ENCODE measurements at places on chromosomes 2 and 18.

- no peak for DNase-seq
Measured at GRCh38 chr2:162926501-162926900, 87.9 kb upstream of the KCNH7 start.

DNA sequence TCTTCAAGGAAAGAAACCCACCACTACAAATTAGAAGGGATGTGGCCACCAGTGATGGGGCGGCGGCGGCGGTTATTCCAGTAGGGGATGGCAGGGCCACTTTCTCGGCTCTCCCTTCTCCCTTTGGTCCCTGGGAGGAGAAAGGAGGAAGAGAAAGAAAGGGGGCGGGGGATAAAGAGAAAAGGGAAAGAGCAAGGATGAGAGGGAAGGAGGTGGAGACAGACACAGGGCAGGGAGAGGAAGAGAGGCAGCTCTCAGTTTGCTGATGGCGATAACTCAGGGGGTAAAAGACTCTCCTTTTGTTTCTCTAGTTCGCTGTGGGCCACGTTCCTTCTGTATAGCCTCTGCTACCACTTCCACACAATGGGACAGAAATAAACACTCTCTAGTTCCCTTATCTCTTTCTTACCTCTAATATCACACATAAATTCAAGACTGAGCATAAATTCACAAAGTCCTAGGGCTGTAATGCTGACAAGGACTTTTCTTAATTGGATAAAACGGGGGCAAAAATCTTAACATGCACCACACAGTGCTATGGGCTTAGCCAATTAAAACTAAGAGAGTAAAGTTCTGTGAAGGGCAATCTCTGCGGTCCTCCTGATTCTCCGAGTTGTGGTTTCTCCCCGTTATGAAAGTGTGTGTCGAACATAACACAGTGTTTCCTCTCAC is 14.6 kb downstream of the SFT2D3 start:
- DNase-seq, result no peak

GRCh38 chr2:140891614-140892212 is 1239.1 kb downstream of the LRP1B start:
- no peak for DNase-seq

- no peak for DNase-seq
Measured at GRCh38 chr2:67566285-67566684, 169.2 kb downstream of the ETAA1 start.

GRCh38 chr2:36172824-36173223 is 182.8 kb upstream of the CRIM1 start:
- no peak for DNase-seq

All from NCI-H1105 treated with DMSO at 0.1 percent for 48 hours (cell line).